ENCODE measurements at places on chromosomes 6 and 20. TPM values are rescaled to one million over a fixed set of nuclear protein-coding genes. Genes with fewer than 3 reads are reported as not detected.

DNA sequence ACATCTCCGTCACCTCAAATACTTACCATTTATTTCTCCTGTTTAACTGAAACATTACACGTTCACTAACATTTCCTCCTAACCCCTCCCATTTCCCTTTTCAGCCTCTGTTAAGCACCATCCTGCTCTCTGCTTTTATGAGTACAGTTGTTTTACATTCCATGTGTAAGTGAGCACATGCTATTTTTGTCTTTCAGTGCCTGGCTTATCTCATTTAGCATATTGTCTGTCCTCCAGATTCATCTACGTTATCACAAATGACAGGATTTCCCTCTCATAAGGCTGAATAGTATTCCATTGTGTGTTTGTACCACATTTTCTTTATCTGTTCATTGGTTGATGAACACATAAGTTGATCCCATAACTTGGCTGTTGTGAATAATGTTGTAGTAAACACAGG is 22.7 kb downstream of the TAF11 start:
- no peaks in the 10 kb centered on the region for H3K36me3 ChIP-seq
- no peaks in the 10 kb centered on the region for H3K4me1 ChIP-seq
- DNase-seq, result no peak
- H3K4me3 ChIP-seq, result no peak overlapping the region
- no peaks in the 10 kb centered on the region for H3K27me3 ChIP-seq

The BAK1 gene
- total RNA-seq, result 11.5 TPM

DNA sequence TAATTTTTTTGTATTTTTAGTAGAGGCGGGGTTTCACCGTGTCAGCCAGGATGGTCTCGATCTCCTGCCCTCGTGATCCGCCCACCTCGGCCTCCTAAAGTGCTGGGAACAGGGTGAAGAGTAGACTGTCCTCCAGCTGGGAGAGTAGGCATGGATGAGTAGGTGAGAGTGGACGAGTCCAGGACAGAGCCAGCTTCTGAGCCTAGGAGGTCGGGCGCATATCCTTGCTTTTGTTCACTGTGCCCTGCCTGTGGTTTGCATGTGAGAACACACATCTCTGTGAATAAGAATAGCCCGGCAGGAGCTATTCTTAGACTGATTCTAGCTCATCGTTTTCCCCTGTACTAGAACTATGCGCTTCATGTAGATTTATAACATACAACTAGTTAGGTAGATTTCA is 78.3 kb downstream of the RPP40 start:
- no peak for DNase-seq
- no peaks in the 10 kb centered on the region for H3K36me3 ChIP-seq
- H3K4me1 ChIP-seq, result peaks cover 20% of the 10 kb centered on the region
- H3K27ac ChIP-seq, result no peak overlapping the region

- peaks cover 5% of the 10 kb centered on the region for H3K4me1 ChIP-seq
- H3K27ac ChIP-seq, result no peak overlapping the region
- no peak for DNase-seq
- no peaks in the 10 kb centered on the region for H3K27me3 ChIP-seq
- peaks cover 3% of the 10 kb centered on the region for H3K36me3 ChIP-seq
Measured at GRCh38 chr6:150254770-150255169, 111.9 kb downstream of the PPP1R14C start.
